ENCODE measurements at places on chromosomes 4 and X. TPM values are rescaled to one million over a fixed set of nuclear protein-coding genes. Genes with fewer than 3 reads are reported as not detected.

PLAC1 gene
- total RNA-seq, result 2.1 TPM

DNA sequence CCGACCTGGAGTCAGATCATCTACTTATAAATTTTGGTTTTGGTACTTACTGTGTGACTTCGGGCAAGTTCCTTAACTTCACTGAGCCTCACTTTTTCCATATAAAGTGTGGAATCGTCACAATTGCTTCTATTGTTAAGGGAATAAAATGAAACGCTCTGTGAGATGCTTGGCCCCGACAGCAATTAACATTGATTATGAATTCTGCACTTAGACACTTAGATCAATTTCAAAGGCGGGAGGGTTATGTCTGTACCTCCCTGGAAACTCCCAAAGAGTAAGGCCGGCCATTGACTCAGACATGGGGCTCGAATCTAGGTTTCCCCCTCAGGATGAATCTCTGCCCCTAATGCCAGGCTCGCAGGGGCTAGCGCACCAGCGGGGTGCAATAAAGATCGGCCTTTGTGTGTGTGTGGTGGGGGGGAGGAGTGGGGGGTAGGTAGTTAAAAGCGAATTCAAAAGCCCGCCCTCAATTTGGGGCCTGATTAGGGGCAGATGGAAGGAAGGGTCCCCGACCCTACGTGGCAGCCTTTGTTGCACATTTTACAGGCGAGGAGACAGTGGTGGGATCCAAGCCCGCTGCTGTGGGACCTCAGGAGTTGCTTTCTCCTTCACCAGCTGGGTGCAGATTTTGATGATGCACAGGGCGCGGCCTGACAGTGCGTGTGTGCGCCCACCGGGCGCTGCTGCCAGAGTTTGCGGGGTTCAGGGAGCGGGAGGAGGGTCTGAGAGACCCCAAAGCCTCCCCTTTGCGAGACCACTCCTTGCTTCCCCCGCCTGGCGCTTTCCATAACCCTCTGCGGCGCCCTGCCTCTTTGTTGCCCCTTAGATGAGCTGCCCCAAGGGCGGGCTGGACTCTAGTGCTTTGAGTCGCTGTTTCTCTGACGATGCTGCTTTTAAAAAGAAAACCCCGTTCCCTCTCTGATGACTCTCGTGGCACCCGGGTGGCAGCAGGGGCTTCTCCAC, 9.6 kb downstream of the MSX1 start:
- no peak for DNase-seq

- no peak for DNase-seq
These were observed 89.6 kb downstream of the ANTXR2 start for GRCh38 chr4:79983431-79983830.

- DNase-seq, result no peak
These were observed 14.1 kb downstream of the CTBP1 start for GRCh38 chr4:1234811-1235292.

DNA sequence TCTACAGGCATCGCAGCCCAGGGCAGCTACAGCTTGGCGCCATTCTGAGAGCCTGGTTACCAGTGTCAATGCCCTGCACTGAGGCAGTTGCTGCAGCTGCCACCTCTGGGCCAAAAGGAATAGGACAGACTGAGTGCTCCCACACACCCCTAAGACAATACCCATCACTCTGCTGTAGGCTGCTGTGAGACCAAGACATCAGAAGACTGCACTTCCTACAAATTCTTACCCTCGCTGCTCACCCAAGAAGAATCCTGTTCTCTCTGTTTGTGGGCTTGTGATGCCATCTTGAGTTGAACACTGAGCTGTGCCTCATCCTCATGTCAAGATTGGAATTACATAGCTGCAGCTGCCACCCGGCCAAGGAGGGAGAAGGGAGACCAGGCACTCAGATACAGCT, 1847.0 kb upstream of the PCDH10 start:
- DNase-seq, result no peak

SPRY1 gene
- 13.1 TPM for total RNA-seq

TMEM154 gene
- total RNA-seq, result 34.5 TPM
